ENCODE measurements at places on chromosomes 5 and 9. TPM values are rescaled to one million over a fixed set of nuclear protein-coding genes. Genes with fewer than 3 reads are reported as not detected.
A peak's percentile ranks its signal among the peaks of the same experiment; 100 is the strongest.

DNA sequence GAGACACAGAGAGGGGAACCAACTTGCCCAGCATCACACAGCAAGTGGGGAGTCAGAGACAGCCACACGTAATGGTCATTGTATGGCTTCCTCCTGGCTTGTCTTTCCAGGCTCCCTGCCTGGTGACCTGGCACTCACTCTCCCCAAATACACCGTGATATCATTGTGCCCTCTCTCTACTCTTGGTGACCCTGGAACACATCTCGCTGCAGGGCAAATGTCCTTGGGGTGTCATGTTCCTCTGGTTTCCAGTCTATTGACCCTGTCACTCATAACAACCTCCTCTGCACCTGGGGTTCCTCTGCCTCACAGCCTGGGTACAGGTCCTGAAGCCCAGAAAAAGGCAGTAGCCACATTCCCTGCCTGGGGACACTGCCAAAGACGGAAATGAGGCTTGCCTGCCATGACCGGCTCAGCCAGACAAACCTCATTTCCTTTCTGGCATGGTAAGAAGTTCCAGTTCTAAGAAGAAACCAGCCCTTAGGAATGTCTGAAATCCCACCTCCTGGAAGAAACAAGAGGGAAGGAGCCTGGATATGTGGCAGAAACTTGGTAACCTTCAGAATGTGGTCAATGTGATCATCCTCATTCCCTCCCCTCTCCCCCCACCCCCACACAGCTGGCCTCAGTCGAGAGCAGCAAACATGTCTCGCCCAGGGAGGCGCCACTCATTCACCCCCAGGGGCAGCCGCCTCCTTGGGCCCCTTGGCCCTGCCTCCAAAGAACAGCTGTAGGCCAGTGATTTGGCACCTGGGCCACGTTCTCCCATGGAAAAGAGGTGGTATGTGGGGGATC, 30.6 kb upstream of the SMU1 start:
- DNase-seq, result no peak

DNA sequence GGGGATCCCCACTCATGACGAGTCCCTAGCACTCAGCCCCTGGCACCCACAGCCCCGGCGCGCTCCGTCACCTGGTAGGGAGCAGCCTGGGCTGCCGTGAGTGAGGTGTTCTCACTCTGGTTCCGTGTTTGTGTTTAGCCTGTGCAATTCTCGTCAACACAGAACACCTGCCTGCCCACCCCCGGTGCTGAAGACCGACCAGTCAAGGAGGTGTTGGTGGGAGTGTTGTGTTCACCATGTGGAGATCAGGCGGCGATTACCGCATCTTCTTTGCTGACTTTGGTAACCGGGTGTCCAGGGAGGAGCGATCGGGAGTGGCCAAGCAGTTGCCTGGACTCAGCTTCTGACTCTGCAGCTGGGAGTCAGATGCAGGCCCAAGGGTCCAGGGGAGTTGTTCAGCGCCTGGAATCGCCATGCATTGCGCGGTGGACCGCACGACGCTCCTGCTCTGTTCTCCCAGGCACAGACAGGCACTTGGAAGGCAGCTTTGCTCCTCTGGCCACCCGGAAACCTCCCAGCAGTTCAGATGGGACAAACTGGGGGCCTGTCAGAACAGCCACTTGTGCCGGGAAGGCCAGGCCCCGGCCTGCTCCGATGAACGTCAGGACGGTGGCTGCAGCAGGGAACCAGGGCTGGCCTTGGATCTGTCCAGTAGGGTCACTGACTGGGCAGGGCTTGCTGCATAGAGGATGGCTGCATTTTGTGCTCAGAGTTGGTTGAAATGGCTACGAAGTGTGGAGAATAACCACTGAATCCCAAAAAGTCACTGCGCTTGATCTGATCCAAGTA, 28.2 kb downstream of the EXOC3 start:
- DNase-seq, result peak; percentile 58

DNA sequence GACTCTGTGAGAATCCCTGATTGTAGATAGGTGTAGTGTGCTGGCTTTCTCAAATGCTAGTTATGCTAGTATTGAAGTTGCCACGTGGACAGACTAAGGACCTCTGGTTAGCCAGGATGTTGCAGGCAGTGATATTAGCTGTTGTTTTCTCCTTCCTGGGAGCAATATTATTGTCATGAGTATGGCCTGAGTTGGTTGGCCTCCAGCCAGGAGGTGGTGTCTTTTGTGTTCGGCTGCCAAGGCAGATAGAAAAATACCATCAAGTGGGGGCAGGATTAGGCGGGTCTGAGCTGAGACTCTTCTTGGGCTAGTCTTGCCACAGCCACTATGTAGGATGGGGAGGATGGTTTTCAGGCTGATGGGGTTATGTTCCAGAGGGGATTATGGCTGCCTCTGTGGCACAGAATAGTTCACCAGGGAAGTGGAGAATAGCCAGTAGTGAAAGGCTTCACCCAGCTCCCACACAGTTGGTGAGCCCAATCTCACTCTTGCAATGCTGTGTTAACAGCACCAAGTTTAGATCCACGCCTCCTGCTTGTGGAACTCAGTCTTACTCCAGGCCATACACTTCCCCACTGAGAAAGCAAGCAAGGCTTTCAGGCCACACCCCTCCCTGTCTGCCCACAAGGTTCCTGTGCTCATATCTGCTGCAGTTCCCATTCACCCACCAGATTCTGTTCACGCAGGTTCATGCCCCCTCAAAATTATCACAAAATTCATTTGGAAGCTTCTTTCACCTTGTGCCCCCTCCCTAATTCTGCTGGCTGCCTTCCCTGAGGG, 31.2 kb downstream of the GHR start:
- DNase-seq, result no peak

- no peak for DNase-seq
Measured at GRCh38 chr9:91240596-91241165, 121.0 kb downstream of the AUH start.

GRCh38 chr5:3317051-3317795, 278.4 kb upstream of the IRX1 start:
- DNase-seq, result no peak

DNA sequence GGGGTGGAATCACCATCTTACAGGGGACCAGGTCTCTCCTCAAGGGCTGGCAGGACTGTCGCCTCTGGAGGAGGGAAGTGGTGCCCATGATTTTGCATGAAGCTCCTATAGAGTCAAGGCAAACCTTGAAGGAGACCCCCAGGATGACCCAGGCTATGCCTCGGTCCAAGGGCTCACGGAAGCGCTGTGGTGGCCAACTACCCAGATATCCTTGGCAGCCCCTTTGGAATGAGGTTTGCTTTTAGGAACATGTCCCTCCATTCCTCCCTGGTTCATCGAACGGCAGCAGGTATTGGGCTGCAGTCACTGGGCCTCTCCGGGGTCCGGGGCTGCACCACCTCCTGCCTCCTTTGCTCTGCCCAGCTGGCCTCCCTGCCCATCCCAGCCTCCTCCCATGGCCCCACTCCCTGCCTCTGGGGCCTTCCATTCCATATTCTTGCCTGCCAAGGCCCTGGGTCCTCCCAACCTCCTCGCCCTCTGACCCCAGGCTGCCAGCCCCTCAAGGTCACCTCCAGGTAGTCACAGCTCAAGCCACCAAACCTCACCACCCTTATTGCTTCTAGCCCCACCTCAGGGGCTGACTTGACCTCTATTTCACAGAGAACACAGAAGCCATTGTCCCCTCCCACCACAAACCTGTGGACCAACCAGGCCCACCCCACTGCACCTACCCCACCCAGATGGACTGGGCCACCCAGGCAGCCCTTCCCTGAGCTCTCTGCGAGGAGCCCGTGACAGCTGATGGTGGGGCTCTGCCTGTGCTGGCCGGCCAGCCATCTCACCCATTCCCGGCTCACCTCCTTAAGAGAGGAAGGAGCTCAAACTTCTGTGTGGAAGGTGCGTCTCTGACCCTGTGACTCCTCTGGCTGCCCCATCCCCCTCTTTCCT, 3.6 kb upstream of the IL3 start:
- peak; percentile 46 for DNase-seq

- no peak for DNase-seq
Measured at GRCh38 chr9:100134731-100135130, 35.7 kb downstream of the INVS start.

DNA sequence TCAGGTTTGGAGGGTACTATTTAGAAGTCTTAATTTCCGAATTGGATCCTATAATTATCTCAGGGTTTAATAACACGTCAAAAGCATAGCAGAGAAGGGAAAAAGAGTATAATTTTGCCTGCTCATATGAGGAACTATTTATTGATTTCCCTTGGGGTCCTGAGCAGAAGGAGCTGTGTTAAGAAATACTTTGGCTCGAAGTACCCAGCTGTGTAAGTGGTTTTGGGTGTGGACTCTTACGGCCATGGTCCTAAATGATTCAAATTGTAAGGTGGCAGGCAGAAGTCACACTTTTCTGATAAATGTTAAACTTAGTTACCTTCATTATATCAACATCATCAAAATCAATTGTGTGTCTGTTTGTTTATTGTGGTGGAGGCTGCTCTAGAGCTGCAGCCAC, 190.4 kb downstream of the MTRR start:
- no peak for DNase-seq

GRCh38 chr9:126624912-126625311, 11.2 kb downstream of the LMX1B start:
- no peak for DNase-seq

GRCh38 chr9:92151691-92152393, 36.6 kb upstream of the SPTLC1 start:
- no peak for DNase-seq

- no peak for DNase-seq
Measured at GRCh38 chr5:80697100-80697499, 42.3 kb upstream of the DHFR start.

GRCh38 chr5:61289669-61290306, 42.3 kb upstream of the ZSWIM6 start:
- no peak for DNase-seq

DNA sequence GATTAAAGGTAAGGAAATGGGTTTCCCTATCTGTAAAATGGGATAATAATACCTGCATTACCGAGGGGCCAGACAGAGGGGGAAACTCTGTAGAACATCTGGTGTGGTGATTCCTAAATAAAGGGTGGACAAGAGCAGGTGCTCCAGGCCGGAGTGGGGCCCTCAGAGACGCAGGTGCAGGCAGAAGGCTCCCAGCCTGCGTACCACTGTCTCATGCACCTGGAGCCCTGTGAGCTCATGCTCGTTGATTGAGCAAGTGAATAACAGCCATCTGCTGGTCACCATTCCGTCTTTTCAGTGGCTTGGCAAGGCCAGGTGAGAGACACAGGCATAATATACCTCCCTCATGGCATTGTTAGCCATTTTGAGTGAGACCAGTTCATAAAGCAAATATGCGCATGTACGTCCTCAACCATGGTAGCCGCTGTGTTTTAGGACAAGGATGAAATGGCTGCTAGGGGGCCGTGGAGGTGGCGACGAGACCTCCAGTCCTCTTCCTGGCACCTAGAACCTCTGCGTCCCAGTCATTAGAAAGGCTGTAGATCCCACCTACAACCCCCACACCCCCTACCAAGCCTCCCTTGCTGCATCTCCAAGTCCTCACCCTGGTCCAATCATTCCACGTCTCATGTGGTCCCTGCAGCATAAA, 198.0 kb upstream of the MVB12B start:
- DNase-seq, result no peak

DNA sequence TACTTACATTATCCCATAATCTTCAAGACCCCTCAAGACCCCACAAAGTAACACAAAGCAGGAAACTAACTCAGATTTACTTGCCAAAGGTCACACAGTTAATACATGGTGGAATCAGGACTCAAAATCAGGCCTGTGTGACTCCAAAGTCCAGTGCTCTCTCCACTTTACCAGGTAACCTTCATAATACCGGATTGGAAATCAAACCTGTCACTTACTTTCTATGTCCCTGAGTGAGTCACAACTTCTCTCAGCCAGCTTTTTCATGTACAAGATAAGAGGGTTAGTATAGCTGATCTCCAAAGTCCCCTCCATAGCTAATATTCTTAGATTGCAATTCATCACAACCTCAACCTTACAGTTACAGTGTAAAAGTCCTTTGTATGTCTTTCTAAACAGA, 17.1 kb downstream of the STRBP start:
- DNase-seq, result no peak

- no peak for DNase-seq
Measured at GRCh38 chr5:83031381-83031780, 45.8 kb downstream of the TMEM167A start.

GRCh38 chr5:96680759-96681470, 18.7 kb downstream of the CAST start:
- no peak for DNase-seq

Gene FNIP1
- 12.6 TPM for total RNA-seq

Gene RNF183
- 0.16 TPM for total RNA-seq

Gene TAF11L3
- total RNA-seq, result not detected

Gene AFAP1L1
- 0.54 TPM for total RNA-seq

Gene ARHGEF39
- 0.95 TPM for total RNA-seq

Gene CACNA1B
- 0.28 TPM for total RNA-seq

Gene FTMT
- not detected for total RNA-seq

Gene ANKRD33B
- total RNA-seq, result 2.7 TPM

Gene FBXW2
- total RNA-seq, result 21.5 TPM

Gene FOXD4
- 0.19 TPM for total RNA-seq

Gene GABRA1
- not detected for total RNA-seq

Gene FOXD4L4
- total RNA-seq, result 0.29 TPM

Gene PDLIM4
- 1.6 TPM for total RNA-seq

Measured in pancreas (tissue), 10 donors.